ENCODE measurements at places on chromosomes 7 and 10. TPM values are rescaled to one million over a fixed set of nuclear protein-coding genes. Genes with fewer than 3 reads are reported as not detected.
A peak's percentile ranks its signal among the peaks of the same experiment; 100 is the strongest.

DNA sequence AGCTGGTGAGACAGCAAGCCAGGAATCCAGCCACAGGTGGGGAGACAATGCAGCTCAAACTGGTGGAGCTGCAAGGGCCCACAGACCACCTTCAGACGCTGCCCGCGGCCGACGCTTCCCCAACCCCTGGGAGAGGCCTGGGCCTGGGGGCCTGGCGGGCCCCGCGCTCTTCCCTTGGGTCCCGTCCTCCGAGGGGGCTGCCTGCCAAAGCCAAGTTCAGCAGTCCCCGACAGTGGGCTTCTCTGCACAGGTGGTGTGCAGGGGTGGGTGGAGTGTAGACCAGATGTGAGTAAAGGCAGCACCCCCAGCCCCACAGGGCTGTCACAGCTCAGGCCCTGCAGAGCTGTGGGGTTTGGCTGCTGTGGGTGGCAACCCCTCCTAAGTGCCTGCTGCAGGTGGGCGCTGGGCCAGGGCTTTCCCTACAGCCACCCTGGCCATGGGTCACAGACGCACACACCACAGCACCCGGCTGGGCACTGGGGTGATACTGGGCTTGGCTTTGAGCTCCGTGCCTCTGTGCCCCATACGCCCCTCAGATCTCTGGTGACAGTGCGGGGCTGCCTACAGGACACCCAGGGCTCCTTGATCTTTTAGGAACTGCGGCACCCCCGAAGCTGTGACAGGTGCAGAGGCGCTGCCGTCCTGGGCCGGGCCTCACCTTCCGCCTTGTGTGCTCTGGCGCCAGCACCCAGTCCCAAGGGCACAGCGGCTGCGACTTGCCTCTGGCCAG lies 20.5 kb downstream of the BNIP3 start:
- H3K4me3 ChIP-seq, result no peak overlapping the region
- no peak overlapping the region for H3K27ac ChIP-seq
- H3K27me3 ChIP-seq, result peaks cover 10% of the 10 kb centered on the region
- H3K36me3 ChIP-seq, result peaks cover 30% of the 10 kb centered on the region
- H3K4me1 ChIP-seq, result no peaks in the 10 kb centered on the region

Gene HOXA9
- total RNA-seq, result 0.80 TPM

DNA sequence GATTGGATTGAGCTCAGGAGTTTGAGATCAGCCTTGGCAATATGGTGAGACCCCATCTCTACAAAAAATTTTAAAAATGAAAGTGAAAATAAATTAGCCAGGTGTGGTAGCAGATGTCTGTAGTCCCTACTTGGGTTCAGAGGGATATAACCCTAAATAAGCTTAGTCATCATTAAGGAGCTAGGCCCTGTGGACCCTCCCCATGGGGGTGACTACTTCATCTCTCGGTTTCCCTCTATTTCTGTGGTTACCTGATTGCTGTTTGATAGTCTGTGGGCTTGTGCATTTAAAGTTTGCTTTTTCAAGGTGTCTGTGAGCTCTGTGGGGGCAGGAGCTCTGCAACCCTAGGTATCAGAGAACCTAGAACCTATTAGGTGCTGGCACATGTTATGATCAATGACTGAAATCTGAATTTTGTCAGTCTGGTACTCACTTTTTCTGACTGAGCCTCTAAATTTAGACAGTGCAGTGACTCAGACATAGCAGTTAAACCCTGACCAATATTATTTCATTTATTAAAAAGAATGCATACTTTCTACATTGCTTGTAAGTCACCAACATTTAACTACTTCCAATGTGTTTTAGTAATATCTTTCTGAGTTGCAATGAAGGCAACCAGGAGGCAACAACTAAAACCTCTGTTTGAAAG lies 8.1 kb upstream of the CUZD1 start:
- peaks cover 3% of the 10 kb centered on the region for H3K36me3 ChIP-seq
- DNase-seq, result no peak
- no peak overlapping the region for H3K4me3 ChIP-seq
- no peaks in the 10 kb centered on the region for H3K27me3 ChIP-seq
- H3K27ac ChIP-seq, result no peak overlapping the region

- H3K4me1 ChIP-seq, result peaks cover 33% of the 10 kb centered on the region
- peaks cover 10% of the 10 kb centered on the region for H3K36me3 ChIP-seq
- peak overlapping the region; percentile 99 for H3K4me3 ChIP-seq
- H3K27ac ChIP-seq, result peak overlapping the region; percentile 85
- peaks cover 14% of the 10 kb centered on the region for H3K27me3 ChIP-seq
These were observed 2.5 kb downstream of the ZEB1 start for GRCh38 chr10:31321396-31321941.

Gene AEBP1
- total RNA-seq, result 22.2 TPM

DNA sequence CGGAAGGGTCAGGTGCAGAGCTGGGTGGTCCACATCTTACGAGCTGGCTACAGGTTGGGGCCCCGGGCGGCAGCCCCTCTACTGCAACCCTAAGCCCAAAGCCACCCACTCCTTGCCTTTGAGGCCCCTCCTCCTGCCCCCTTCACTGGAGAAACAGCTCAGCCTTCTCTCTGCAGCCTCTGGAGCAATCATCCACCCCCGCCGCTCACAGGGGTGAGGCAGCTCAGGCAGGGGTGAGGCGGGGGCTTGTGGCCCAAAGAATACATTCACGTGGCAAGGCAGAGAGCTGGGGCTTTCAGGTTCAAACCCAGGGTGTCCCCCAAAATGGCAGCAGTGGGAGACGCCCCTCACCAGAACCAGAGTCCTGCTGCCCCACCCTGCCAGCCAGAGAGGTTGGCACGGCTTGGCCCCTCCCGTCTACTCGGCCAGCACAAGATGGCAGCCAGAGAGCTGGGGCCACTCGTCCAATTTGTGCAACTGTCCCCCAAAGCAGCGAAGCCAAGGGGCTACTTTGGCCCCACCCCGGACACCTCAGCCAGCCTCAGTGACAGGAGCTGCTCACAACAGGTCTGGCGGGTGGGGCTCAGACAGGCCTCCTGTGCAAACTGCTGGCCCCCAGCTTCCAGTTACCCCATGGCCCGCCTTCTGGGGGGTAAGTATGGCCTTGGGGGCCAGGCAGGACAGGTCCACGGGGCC lies 7.2 kb downstream of the GNB2 start:
- no peak overlapping the region for H3K4me3 ChIP-seq
- no peak overlapping the region for H3K27ac ChIP-seq
- peaks cover 12% of the 10 kb centered on the region for H3K27me3 ChIP-seq
- no peak for DNase-seq
- H3K4me1 ChIP-seq, result peaks cover 5% of the 10 kb centered on the region

Gene GRID2IP
- 0.08 TPM for total RNA-seq

DNA sequence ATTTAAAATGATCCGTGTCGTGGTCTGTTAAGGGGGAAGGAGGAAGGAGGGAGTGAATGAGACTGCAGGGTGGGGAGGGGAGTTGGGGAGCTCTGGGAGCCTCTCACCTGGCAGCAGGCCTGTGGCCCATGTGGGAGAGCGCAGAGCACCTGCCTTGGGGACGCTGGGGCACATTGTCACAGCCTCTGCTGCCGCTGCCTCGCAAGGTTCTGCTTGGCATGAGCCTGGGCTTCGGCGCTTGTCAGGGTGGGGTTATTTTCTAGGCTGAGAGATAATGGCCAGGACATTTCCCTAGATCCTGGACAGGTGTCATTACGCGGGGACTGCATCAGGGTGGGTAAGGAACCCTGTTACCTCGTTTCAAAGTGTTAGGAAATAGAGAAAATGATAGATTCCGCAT lies 2.2 kb upstream of the SUN1 start:
- H3K36me3 ChIP-seq, result peaks cover 14% of the 10 kb centered on the region
- DNase-seq, result no peak
- H3K27ac ChIP-seq, result peak overlapping the region; percentile 96
- H3K4me3 ChIP-seq, result no peak overlapping the region
- H3K27me3 ChIP-seq, result peaks cover 21% of the 10 kb centered on the region

DNA sequence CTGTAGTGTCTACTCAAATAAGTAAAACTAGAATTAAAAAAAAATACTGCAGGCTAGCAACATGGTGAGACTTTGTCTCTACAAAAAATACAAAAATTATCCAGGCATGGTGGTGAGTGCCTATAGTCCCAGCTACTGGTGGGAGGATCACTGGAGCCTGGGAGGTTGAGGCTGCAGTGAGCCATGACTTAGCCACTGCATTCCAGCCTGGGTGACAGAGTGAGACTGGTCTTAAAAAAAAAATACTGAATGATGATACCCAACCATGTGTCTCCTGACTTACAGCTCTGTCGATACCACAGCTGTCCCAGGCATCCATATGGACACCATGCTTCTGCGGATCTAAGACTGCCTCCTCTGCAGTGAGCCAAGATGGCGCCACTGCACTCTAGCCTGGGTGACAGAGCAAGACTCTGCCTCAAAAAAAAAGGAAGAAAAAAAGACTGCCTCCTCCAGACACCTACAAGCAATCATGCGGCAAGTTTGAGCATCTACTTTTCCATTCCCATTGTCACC lies 7.9 kb upstream of the FRAT1 start:
- DNase-seq, result no peak
- no peaks in the 10 kb centered on the region for H3K4me1 ChIP-seq
- H3K27ac ChIP-seq, result no peak overlapping the region
- H3K4me3 ChIP-seq, result no peak overlapping the region
- H3K36me3 ChIP-seq, result no peaks in the 10 kb centered on the region

- H3K27ac ChIP-seq, result no peak overlapping the region
- peak; percentile 69 for DNase-seq
- peaks cover 14% of the 10 kb centered on the region for H3K4me1 ChIP-seq
- H3K36me3 ChIP-seq, result no peaks in the 10 kb centered on the region
These were observed 34.4 kb upstream of the SLF2 start for GRCh38 chr10:100878291-100878910.

GRCh38 chr10:74118804-74119203 lies 31.8 kb downstream of the AP3M1 start:
- H3K27ac ChIP-seq, result peak overlapping the region; percentile 44
- H3K4me3 ChIP-seq, result no peak overlapping the region
- H3K27me3 ChIP-seq, result peaks cover 5% of the 10 kb centered on the region
- DNase-seq, result no peak

- no peaks in the 10 kb centered on the region for H3K4me1 ChIP-seq
- no peak overlapping the region for H3K4me3 ChIP-seq
- H3K27me3 ChIP-seq, result peaks cover 3% of the 10 kb centered on the region
- H3K27ac ChIP-seq, result no peak overlapping the region
- H3K36me3 ChIP-seq, result no peaks in the 10 kb centered on the region
- no peak for DNase-seq
These were observed 12.7 kb downstream of the FZD1 start for GRCh38 chr7:91276909-91277308.

Gene HACD1
- total RNA-seq, result 17.9 TPM

GRCh38 chr10:53071505-53072125 lies 299.0 kb upstream of the MBL2 start:
- H3K36me3 ChIP-seq, result no peaks in the 10 kb centered on the region
- no peaks in the 10 kb centered on the region for H3K4me1 ChIP-seq
- no peak for DNase-seq
- no peak overlapping the region for H3K27ac ChIP-seq
- H3K27me3 ChIP-seq, result no peaks in the 10 kb centered on the region

Gene GATA3
- total RNA-seq, result 70.9 TPM

DNA sequence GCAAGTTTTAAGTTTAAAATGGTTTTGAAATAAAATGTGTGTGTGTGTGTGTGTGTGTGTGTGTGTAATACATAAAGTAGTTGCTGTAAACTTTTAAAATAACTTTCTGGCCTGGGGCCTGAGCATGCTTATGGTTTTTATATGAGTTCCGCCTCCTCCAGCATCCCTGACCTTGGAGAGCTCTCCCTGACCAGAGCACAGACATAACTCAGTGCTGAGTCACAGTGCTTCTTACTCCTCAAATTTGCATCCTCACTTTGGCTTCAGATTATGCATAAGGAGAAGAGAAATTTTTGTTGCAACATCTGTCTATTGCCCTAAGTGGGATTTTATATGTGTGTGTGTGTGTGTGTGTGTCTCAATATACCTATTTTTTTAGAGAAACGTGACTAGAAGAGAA lies 200.8 kb downstream of the ELMO1 start:
- H3K4me1 ChIP-seq, result peaks cover 22% of the 10 kb centered on the region
- peak overlapping the region; percentile 21 for H3K27ac ChIP-seq
- H3K4me3 ChIP-seq, result no peak overlapping the region
- no peaks in the 10 kb centered on the region for H3K27me3 ChIP-seq
- peaks cover 7% of the 10 kb centered on the region for H3K36me3 ChIP-seq
- DNase-seq, result no peak

- peaks cover 4% of the 10 kb centered on the region for H3K36me3 ChIP-seq
- no peak overlapping the region for H3K4me3 ChIP-seq
- H3K4me1 ChIP-seq, result peaks cover 2% of the 10 kb centered on the region
- peaks cover 10% of the 10 kb centered on the region for H3K27me3 ChIP-seq
These were observed 48.0 kb downstream of the GPAM start for GRCh38 chr10:112135604-112136003.

Gene CFAP70
- total RNA-seq, result 1.7 TPM

Gene PDE6C
- total RNA-seq, result not detected

Gene GPR15LG
- total RNA-seq, result not detected

GRCh38 chr10:71766717-71767419 lies 6.5 kb downstream of the VSIR start:
- no peak for DNase-seq
- no peak overlapping the region for H3K4me3 ChIP-seq
- H3K4me1 ChIP-seq, result peaks cover 77% of the 10 kb centered on the region
- peak overlapping the region; percentile 98 for H3K27ac ChIP-seq

DNA sequence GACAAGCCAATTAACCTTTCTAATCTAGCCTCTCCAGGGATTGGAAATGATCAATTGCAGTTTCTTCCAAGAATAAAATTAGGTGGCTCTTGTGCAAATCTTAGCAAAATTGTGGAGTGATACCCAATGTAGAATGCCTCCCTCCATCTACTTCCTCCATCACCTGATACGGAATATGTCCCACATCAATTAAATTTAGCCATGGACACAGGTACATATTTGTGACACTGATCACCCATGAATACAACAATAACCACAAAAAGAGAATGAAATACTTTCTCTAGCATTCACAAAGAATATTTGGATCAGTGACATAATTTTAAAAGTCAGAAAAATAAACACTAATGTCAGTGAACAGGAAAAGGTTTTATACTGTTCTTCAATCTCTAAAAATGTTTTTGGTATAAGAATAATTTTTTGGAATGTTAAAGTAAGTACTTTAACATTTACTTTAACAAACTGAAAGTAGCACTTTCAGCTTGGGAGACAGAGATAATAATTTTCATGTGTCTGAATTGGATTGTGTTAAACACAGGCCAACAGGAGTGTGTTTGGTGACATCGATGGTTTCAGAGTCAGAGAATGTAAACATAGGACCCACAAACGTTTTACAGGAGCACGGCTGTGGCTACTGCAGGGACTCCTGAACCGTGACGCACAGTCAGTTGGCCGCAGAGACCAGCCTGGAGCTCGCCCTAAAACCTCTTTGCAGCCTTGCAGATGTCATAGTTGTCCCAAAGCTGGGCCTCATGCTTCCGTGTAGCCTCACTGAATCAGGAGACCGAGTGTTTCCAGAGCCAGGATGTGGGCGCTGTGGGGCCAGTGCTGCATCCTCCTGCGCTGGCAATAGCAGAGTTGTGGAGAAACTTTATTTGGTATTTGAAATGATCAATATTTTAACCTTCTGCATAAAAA lies 7.2 kb downstream of the RBM20 start:
- no peaks in the 10 kb centered on the region for H3K36me3 ChIP-seq
- no peak for DNase-seq
- no peaks in the 10 kb centered on the region for H3K27me3 ChIP-seq

Gene GRB10
- total RNA-seq, result 164 TPM
